ENCODE measurements at places on chromosomes 3 and 15.
A peak's percentile ranks its signal among the peaks of the same experiment; 100 is the strongest.

DNA sequence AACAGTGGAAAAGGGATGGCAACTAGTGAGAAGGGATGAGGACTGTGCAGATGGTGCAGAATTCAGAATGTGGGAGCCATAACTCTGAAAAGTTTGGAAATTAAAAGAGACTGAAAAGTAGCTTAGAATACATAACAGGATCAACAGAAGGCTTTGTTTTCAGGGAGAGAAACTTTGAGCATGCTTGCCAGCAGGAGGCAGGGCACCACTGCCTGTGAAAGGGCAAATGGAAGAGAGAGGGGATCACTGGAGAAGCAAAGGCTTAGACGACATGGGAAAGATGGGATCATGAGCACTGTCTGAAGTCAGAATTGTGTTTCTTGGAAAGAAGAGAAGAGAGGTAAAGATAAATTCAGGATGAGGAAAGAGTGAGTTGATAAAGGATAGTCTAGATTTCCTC lies 99.6 kb downstream of the ABI3BP start:
- no peak for DNase-seq

DNA sequence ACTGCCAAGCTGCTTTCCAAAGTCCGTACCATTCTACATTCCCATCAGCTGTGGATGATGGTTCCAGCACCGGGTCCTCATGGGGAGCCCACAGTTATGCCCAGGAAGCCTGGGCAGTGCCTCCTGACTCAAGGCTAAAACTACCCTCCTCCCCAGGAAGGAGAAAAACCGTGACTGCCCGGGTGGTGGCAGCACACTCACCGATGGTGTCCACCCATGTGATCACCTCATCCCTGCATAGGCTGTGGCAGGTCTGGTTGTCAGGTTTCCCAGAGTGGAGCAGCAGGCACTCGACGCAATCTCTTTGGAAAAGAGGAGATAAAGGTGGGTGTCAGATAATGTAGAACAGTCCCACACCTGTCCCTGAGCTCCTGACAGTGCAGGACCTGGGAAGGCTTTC lies 38.6 kb downstream of the UMPS start:
- peak; percentile 55 for DNase-seq

GRCh38 chr3:46858456-46858855 lies 4.8 kb downstream of the MYL3 start:
- no peak for DNase-seq

- no peak for DNase-seq
Observed at GRCh38 chr3:148763156-148763680, 64.4 kb upstream of the CPB1 start.

GRCh38 chr15:74302821-74303359 lies 64.6 kb downstream of the CYP11A1 start:
- peak; percentile 31 for DNase-seq

DNA sequence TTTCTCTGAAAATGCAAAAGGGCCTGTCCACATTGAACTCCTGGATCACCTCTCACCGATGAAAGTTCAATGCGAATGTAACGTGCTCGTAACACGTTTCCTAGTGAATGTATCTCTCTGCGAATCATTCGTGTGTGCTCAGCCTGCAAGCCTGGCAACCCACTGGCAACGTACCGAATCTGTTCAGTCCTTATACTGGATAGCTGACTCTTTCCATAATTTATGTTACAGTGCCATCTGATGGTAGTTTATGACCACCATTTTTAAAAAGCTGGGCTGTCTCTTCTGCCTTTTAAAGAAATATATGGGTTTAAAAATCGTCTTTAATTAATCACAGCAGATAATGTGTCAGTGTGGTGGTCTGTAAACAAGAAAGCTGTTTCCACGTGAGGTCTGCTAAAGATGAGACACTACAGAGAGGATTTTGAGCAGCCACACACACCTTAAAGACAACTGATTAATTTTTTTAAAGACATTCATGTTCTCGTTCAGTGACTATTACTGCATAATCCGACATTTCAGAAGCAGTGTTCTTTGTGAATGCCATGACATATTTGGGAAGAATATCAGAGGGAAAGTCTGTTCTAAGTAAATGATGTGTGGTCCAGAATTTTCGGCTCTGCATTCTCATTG lies 69.4 kb upstream of the FOXP1 start:
- DNase-seq, result peak; percentile 76

- DNase-seq, result no peak
Observed at GRCh38 chr3:105953831-105954230, 85.0 kb upstream of the CBLB start.

DNA sequence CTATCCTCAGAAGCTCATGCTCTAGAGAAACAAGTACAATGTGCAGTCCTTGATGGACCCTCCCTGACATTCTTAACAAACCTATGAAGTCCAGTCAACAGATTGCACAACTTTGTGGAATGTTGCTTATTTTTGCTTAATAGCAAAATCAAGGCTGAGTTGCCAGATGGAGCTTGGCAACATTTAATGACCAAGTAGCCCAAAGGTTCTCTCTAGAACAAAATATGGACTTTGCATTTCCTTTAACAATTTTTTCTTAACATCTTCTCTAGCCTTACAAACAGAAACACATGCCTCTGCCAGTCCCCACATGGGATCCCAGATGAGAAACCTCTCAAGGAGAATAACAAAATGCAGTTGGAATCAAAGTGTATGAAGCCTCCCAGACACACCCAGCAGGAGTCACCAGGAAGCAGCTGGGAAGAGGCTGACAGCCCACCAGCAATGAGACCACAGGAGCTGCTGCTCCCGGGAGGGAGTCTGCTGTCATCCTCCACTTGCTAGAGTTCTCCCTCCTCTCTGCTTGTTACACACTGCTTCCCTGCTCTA lies 422.5 kb upstream of the CDIN1 start:
- DNase-seq, result no peak

Data from common myeloid progenitor, CD34-positive (primary cell).